CD4-positive, CD25-positive, alpha-beta regulatory T cell (primary cell): ENCODE measurements at places on chromosomes 1 and 21.

DNA sequence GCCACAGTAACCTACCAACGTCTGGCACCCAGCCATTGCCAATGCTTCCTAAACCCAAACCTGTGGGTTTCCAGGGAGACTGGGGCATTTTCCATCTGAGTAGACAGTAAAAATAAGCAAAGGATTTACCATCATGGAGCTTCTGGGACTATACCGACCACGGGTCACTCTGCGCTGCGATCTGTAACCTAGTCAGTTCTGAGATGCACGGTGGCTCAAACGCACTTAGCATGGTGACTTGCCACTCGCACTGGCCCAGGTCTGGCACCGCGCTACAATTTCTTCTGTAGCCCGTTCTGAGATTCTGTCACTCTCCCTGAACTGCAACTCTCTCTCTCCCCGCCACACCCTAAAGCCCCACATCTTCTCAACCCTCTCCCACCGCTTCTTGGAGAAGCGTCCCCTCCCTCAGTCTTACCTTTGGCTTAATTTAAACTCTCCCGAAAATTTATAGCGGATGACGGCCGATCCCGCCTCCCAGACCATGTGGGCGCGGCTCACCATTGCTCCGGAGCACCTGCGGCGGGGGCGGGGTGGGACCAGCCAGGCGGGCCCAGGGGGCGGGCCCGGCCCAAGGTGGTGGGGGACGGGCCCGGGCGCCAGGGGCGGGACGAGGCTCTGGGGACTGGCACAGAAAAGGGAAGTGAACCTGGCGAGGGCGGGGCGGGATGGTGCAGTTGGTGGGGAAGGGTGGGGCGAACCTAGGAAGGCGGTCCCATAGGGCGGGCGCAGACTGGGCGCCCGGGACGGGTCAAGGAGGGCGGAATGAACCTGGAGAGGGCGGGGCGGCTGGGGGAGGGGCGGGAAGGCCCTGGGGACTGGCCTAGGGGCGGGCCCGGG, 493 bp upstream of the MAP3K21 start:
- peak; percentile 89 for DNase-seq

- DNase-seq, result no peak
Measured at GRCh38 chr1:51542158-51542953, 23.3 kb upstream of the EPS15 start.

GRCh38 chr1:246160905-246161304, 346.2 kb downstream of the SMYD3 start:
- DNase-seq, result no peak

DNA sequence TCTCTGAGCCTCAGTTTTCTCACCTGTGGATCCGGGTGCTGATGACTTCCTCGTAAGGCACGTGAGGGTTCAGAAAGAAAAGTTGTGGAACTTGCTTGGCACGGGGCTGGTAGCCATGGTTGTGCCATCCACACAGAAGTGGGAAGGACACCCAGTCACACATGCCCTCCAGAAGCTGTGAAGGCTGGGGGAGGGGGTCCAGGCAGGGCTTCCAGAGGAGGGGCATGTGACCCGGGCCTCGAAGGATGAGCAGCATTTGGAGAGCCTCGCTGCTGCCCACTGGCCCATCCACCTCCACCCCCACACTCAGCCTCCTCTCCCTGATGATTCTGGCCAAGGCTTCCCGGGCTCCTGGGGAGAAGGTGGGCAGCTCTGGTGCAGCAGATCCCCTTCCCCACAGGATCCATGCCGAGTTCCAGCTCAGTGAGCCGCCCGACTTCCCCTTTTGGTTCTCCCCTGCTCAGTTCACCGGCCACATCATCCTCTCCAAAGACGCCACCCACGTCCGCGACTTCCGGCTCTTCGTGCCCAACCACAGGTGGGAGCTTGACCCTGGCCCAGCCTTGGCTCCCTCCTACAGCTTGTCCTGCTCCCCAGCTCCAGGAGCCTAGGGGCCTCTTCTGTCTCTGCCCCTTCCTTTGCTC, 9.4 kb downstream of the SELENON start:
- no peak for DNase-seq

DNA sequence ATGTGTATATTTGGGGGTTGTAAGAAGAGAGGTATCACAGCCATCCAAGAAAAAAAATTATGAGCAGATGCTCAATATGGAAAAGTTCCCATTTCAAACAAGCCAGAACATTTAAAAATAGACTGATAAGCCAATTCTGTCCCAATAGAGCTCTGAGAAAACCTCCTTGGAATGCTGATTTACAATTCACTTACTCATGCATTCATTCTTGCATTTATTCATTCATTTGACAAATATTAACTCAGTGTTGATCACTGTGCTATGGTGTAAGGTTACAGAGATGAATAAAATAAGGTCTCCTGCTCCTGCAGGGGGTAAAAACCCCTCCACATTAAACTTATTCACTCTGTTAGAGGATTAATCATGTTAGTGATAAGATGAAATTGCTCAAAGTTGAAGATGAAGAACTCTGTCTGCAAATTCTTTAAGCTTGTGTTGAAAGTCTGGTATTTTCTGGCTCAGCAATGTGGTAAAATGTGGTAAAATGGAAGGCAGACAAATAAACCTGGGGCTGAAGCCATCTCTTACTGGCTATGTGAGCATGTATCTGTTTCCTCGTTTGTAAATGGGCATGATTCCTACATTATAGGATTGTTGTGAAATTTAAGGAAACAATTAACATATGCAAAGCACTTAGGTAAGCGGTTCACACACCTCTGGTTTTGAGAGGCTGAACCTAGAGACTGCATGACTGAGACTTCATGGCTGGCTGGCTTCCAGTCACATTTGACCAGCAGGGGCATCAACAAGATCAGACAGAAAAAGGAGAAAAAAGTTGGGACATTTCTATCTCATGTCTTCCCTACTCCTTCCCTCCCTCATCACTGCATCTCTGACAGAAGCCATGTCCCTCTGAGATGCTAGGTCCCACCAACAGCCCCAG, 45.0 kb upstream of the DAB1 start:
- DNase-seq, result no peak

- no peak for DNase-seq
Measured at GRCh38 chr1:64107118-64107519, 96.3 kb upstream of the UBE2U start.

DNA sequence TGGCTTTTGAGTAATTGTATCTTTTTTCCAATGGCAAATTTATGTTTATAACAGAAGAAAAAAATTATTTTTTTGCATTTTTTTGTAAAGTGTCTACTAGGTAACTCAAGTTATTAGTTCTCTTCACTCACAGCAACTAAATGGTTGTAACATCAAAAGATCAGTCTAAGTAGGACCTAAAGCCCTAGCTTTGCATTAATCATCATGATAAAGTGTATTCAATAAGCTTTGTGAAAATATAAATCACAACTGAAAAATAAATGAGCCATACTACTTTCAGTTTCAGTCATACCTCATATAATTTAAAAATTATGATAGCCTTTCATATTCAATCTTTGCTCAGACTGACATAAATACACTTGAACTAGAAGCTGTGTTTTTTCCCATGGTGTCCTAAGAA, 6.9 kb downstream of the TAF5L start:
- DNase-seq, result peak; percentile 22

GRCh38 chr1:55928576-55928975, 650.8 kb downstream of the PLPP3 start:
- no peak for DNase-seq

DNA sequence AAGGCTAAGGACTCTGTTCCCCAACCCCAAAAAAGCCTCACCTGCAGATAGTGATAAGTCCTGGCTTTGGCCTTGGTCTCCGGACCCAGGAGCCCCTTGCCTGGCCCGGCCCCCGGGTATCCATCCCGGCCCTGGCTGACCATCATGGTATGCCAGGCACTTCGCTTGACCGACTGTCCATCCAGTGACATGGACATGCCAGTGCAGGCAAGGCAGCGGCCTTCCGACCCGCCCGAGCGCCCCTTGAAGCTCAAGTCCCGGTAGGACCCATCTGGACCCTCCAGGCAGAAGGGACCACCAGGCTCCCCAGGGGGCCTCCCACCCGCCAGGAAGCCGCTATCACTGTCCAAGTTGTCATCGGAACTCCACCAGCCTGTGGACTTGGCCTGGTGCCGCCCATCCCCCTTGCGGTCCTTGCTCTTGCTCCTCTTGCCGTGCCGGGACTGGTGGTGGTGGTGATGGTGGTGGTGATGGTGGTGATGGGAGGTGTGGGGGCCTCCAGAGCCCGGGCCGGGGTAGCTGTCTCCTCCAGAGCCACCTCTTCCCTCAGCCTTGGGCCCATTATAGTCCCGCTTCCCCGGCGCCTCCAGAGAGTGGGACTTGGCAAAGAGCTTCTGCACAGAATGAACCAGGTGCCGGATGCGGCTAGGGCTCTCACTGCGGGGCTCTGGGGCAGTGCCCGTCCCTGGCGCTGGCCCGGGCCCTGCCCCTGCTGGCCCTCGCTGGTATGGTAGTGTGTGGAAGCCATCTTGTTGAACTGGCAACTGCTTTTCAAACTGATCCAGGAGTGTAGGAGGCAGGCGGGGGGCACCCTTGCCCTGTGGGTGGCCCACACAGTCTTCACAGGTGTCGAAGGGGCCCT, 25.0 kb downstream of the DLGAP3 start:
- DNase-seq, result no peak

GRCh38 chr1:169894424-169895145, 889 bp upstream of the SCYL3 start:
- no peak for DNase-seq
